Chondrocyte (in vitro differentiated cells): ENCODE measurements at places on chromosomes 4 and X. TPM values are rescaled to one million over a fixed set of nuclear protein-coding genes. Genes with fewer than 3 reads are reported as not detected.

DNA sequence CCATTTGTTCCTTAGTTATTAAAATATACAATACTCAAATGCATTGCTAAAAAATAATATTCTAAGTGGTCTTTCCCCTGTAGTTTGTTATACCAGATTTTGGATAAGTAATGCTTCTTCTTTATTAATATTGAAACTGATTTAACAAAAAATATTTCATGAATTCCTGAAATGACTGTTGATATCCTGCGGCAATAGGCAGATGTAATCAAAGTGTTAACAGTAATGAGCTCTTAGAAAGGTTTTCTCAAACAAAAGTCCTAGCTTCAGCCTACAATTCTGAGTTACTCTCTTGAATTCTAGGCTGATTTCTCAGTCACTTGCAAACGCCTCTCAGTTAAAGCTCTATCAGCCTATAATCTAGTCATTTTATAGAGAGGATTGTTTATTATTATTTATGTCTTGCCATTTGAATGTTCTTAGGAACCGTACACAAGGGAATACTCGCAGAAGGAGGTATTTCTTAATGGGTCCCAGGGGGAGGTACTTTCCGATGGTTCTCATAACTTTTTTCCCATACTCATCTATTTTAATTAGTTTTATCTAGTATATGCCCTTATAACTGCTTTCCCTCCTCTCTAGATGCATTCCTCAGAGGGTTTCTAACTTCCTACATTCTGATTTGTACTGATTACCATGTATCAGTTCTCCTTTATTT, 96.8 kb downstream of the FNIP2 start:
- H3K27ac ChIP-seq: no peak overlapping the region
- no peak for DNase-seq
- no peaks in the 10 kb centered on the region for H3K27me3 ChIP-seq
- H3K36me3 ChIP-seq: peaks cover 43% of the 10 kb centered on the region

The SPOCK3 gene
- not detected in 3 replicates for total RNA-seq

The RAB41 gene
- not detected in 3 replicates for total RNA-seq

DNA sequence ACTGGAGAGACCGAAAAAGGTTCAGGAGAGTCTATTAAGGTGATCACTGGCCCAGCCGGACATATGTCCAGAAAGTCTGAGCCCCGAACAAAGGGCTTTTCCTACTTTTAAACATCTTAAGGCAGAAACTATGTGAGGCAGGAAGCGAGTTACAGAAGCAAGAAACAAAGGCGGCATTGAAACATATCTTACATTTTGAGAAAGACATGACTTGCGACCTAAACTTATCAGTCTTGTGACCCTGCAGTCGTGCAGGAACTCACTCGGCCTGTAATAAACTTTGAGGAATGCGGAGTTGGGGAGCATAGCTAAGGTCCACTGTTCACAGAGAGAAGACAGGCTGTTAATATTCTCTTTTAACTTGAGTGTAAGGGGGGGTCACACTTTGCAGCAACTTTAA, 158.7 kb downstream of the TBX22 start:
- H3K27me3 ChIP-seq: no peaks in the 10 kb centered on the region
- H3K36me3 ChIP-seq: no peaks in the 10 kb centered on the region
- DNase-seq: no peak
- no peaks in the 10 kb centered on the region for H3K4me1 ChIP-seq
- no peak overlapping the region for H3K4me3 ChIP-seq

GRCh38 chr4:135120195-135120594, 918.6 kb upstream of the PABPC4L start:
- H3K4me3 ChIP-seq: no peak overlapping the region
- no peak for DNase-seq
- peaks cover 1% of the 10 kb centered on the region for H3K27me3 ChIP-seq
- no peak overlapping the region for H3K27ac ChIP-seq
- no peaks in the 10 kb centered on the region for H3K36me3 ChIP-seq
- H3K4me1 ChIP-seq: peaks cover 18% of the 10 kb centered on the region

The PRICKLE3 gene
- 7.2 to 8.2 TPM (median 7.5 TPM) in 3 replicates for total RNA-seq

GRCh38 chrX:147478899-147479298, 432.8 kb upstream of the FMR1 start:
- no peak overlapping the region for H3K27ac ChIP-seq
- H3K27me3 ChIP-seq: no peaks in the 10 kb centered on the region
- H3K36me3 ChIP-seq: no peaks in the 10 kb centered on the region
- no peaks in the 10 kb centered on the region for H3K4me1 ChIP-seq
- no peak for DNase-seq

The SFRP2 gene
- 120 to 233 TPM (median 130 TPM) in 3 replicates for total RNA-seq

- H3K4me3 ChIP-seq: no peak overlapping the region
- H3K27me3 ChIP-seq: no peaks in the 10 kb centered on the region
- H3K36me3 ChIP-seq: no peaks in the 10 kb centered on the region
- no peak overlapping the region for H3K27ac ChIP-seq
Observed at GRCh38 chrX:110132450-110133114, 129.7 kb downstream of the TMEM164 start.

DNA sequence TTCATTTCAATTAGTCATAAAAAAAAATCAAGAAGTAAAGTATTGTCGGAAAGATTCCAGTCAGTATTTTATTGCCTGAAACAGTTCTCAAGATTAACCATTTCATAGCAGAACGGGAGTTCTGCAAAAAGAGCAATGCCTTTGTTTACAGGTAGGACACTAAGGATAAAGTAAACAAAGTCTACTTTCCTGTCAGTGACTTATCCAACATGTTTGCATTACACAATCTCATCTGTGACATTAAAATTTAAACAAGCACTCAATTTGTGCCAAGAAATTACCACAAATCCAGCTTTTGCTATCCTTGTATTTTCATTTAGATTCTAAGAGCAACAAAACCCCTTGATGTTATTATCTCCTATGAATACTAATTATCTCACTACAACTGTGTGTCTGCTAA, 306.5 kb upstream of the LDB2 start:
- H3K4me1 ChIP-seq: peaks cover 15% of the 10 kb centered on the region
- no peak overlapping the region for H3K4me3 ChIP-seq
- peaks cover 2% of the 10 kb centered on the region for H3K36me3 ChIP-seq

The EVC2 gene
- 2.8 to 5.5 TPM (median 5.5 TPM) in 3 replicates for total RNA-seq

DNA sequence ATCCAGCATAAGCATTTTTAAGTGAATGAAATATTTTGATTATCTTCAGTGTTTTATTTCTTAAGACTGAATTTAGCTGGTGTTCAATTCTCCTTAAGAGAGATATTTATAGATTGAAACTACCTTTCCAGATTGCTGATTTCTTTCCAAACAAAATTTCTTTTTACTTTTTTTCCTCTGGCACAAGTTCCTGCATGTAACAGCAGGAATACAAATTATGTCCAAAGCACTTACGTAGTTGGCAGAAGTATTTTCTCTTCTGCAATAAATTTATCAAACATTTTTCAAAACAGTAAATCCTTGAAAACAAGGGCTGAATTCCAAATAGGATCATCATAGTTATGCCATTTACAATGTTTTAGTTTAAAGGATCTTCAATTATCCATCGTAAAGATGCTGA, 412.6 kb downstream of the IQCM start:
- no peak for DNase-seq
- H3K27ac ChIP-seq: no peak overlapping the region
- no peaks in the 10 kb centered on the region for H3K36me3 ChIP-seq
- H3K4me1 ChIP-seq: no peaks in the 10 kb centered on the region
- H3K4me3 ChIP-seq: no peak overlapping the region
- H3K27me3 ChIP-seq: peaks cover 10% of the 10 kb centered on the region

DNA sequence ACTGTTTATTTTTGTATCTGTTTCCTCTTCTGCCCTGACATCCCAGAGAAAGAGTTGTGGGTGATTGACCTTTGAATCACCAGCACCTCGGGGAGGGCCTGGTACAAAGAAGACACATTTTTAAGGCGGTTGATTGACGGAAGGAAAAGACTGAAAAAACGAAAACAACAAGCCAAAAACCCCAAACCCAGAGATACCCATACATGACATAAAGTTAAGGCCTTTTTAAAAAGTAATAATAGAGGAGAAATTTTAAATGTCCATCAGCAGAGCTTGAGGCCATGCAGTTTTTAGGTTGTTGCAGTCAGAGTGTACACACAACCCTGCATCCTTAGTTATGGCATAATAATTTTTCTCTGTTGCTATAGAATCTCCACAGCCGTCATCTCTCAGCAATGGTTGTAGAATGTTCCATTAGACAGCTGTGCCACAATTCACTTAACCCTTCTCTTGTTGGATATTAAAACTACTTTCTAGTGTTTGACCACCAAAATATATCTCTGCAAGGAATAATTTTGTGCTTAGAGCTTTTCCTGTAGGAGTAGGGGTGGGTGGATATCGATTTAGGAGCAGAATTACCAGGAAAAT, 110.2 kb downstream of the GNL3L start:
- no peaks in the 10 kb centered on the region for H3K36me3 ChIP-seq
- peak overlapping the region; percentile 86 for H3K4me3 ChIP-seq
- DNase-seq: no peak
- H3K4me1 ChIP-seq: peaks cover 12% of the 10 kb centered on the region
- no peaks in the 10 kb centered on the region for H3K27me3 ChIP-seq

The TLR10 gene
- not detected in 3 replicates for total RNA-seq

DNA sequence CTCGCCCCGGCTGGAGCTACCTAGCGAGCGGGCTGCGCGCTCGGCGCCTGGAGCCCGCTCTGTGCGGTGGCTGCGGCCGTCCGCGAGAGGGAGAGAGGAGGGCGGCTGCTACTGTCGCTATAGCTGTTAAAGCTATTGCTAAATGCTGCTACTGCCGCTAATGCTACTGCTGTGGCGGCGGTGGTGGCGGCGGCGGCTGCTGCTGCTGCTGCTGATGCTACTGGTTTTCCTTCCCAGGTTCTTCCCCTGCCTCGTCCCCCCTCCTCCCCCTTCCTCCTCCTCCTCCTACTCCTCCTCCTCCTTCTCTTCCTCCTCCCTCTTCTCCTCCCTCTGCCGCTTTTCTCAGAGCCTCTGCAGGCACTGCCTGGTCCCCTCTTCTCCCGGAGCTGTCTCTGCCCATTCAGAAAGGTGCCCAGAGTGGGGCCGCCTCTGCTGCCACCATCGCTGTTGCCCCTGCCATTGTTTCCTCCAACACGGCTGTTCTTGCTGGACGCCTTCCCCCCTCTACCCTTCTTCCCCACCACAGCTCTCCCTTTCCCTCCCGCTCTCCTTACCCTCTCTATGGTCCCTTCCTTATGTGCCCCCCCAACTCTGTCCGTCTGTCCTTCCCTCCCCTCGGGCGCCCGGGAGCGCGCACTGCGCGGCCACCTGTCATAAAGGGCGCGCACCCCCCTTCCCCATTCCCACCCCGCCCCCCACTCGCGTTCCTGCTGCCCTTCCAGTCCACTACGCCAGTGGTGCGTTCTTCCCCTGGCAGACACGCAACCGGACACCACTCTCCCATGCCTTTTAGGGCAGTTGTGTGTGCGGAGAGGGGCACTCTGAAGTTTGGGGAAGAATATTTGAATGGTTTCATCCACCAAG, at the start of gene NEXMIF:
Gene NEXMIF, minus strand, starts transcription at position 228 of the 864 bp plus-strand sequence.
- peaks cover 3% of the 10 kb centered on the region for H3K4me1 ChIP-seq
- peak within 1 kb of the TSS; percentile 76 for H3K4me3 ChIP-seq
- H3K27me3 ChIP-seq: peaks cover 9% of the 10 kb centered on the region
- H3K36me3 ChIP-seq: no peaks in the 10 kb centered on the region
- no peak within 1 kb of the TSS for H3K27ac ChIP-seq

GRCh38 chrX:154020536-154021115, 924 bp upstream of the IRAK1 start:
- peak overlapping the region; percentile 69 for H3K4me3 ChIP-seq
- peak overlapping the region; percentile 93 for H3K27ac ChIP-seq
- DNase-seq: no peak
- H3K36me3 ChIP-seq: peaks cover 2% of the 10 kb centered on the region
- H3K4me1 ChIP-seq: peaks cover 21% of the 10 kb centered on the region
- H3K27me3 ChIP-seq: no peaks in the 10 kb centered on the region

DNA sequence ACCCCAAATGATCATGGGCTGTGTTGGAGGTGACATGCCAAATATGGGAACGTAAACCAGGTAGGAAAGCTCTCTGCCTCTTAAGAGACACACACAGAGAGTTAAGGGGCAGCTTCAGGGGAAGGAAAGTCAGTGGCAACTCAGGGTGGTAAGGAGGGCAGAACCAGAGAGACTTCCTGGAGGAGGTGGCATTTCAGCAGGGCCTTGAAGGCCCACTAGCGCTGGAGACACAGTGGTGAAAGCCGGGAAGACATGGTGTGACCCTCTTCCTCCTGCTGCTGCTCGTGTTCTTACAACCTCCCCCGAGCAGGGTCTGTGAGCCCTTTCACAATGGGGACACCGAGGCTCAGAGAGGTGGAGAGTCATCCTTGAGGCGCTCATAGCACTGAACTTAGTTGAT, 68.2 kb downstream of the SORCS2 start:
- DNase-seq: no peak
- no peaks in the 10 kb centered on the region for H3K36me3 ChIP-seq
- H3K27me3 ChIP-seq: peaks cover 14% of the 10 kb centered on the region
- H3K4me3 ChIP-seq: no peak overlapping the region
- peaks cover 29% of the 10 kb centered on the region for H3K4me1 ChIP-seq
- H3K27ac ChIP-seq: no peak overlapping the region

DNA sequence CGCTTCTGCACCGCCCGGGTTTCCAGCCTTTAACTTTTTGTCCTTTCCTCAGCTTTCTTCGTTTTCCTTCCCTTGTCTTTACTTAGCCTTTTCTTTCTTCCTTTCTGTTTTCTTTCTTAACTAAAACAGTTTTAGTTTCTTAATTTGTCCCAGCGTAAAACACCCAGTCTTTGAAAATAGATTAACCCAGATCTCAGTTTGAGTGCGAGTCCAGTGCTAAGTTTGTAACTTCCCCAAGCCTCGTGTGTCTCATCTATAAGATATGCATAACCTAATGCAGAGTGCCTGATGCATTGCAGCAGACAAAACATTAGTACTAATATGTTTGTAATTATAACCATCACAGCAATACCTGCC, 460 bp upstream of the GEMIN8 start:
- H3K4me3 ChIP-seq: peak overlapping the region; percentile 85
- peak overlapping the region; percentile 99 for H3K27ac ChIP-seq
- DNase-seq: no peak
- peaks cover 30% of the 10 kb centered on the region for H3K4me1 ChIP-seq
- no peaks in the 10 kb centered on the region for H3K36me3 ChIP-seq
- no peaks in the 10 kb centered on the region for H3K27me3 ChIP-seq

GRCh38 chr4:16253127-16253960, 27.1 kb upstream of the TAPT1 start:
- peak overlapping the region; percentile 36 for H3K27ac ChIP-seq
- H3K4me1 ChIP-seq: peaks cover 20% of the 10 kb centered on the region
- H3K27me3 ChIP-seq: no peaks in the 10 kb centered on the region
- H3K4me3 ChIP-seq: no peak overlapping the region
- no peak for DNase-seq
- peaks cover 24% of the 10 kb centered on the region for H3K36me3 ChIP-seq

DNA sequence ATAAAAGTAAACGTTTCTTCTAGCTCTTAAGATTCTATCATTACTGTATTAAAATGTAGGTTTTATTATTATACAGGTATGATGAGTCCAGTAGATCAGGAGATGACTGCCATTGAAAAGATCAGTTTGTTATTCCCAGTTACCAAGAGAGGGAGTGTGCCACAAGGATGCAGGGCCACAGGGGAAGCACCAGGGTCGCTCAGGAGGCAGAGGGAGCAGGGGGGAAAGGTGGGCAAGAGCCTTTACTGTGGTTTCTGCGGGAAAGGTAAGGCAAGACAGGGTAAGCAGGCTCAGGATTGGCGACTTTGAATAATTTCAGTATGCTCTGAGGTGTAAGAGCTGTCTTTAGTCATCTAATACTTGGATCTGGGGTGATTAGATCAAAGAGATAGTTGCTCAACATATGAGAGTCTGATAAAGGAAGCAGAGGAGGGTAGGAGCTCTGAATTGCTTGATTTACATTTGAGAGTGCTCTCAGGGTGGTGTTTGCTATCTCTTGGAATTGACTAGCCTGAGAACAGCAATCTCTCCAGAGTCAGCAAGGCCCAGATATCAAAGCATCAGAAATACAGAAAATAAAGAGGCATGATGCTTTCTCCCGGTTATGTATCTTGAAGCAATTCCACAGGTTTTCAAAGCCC, 86.0 kb downstream of the NDST3 start:
- H3K4me1 ChIP-seq: no peaks in the 10 kb centered on the region
- no peak for DNase-seq
- no peak overlapping the region for H3K4me3 ChIP-seq
- no peak overlapping the region for H3K27ac ChIP-seq
- H3K27me3 ChIP-seq: no peaks in the 10 kb centered on the region
- no peaks in the 10 kb centered on the region for H3K36me3 ChIP-seq
